Fibroblast of mammary gland (primary cell): ENCODE measurements at places on chromosomes 5 and 9.

DNA sequence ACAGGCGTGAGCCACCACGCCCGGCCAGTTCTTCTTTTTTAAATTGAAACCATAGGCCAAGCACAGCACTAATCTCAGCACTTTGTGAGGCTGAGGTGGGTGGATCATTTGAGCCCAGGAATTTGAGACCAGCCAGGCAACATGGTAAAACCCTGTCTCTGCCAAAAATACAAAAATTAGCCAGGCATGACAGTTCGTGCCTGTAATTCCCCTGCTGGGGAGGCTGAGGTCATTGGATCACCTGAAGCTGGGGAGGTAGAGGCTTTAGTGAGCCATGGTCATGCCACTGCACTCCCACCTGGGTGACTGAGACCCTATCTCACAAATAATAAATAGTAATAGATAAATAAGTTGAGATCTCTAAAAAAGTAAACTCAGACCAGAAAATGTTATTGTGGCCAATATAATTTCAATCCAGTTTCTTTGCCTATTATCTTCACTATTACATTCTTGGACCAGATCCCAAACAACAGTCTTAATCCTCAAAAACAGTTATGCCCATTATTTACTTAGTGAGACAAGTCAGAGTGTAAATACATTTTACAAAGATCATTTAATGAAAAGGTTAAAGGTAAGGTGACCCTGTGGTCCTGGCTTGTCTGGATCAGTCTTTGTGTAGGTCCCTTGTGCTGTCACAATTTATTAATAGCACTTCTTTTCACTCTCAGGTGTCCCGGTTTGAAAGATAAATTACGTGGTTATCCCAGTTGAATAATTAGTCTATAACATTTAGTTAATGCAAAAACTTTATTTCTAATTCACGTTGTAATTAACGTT is 53.6 kb downstream of the RAB24 start:
- no peak for DNase-seq

- peak; percentile 6 for DNase-seq
These were observed 152.9 kb downstream of the NIPBL start for GRCh38 chr5:37029436-37029835.

DNA sequence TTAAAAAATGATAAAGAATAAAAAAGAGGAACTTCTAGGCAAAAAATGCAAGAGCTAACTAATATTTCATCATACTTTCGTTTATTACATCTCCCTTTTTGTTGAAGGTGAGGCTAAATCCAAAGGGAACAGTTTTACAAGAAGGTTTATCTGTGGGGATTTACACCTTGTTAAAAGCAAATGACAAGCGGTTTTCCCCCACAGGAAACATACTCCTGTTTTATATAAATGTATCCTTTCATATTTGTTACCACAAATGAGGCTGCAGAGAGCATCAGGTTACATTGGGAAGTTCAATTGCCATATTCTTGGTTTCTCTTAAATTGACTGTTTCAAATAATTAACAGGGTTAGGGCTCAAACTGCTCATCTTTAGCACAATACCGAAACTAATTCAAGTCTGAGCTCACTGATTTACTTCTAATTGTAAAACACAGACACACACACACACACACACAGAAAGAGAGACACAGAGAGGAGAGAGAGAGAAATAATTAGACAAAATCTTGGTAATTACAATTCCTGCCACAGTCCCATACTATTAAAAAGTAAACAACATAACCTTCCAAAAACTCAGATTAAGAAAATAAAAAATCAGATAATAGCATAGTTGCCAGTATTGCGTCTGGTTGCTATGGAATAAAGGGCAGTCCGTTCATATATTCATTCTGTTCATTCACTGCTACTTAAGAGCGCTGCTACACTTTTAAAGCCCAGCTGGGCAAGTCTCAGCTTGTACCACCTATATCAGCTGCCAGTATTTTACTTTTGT is 17.1 kb downstream of the RFX3 start:
- DNase-seq, result peak; percentile 5

- DNase-seq, result peak; percentile 77
These were observed 26.5 kb downstream of the OXCT1 start for GRCh38 chr5:41843456-41844370.

DNA sequence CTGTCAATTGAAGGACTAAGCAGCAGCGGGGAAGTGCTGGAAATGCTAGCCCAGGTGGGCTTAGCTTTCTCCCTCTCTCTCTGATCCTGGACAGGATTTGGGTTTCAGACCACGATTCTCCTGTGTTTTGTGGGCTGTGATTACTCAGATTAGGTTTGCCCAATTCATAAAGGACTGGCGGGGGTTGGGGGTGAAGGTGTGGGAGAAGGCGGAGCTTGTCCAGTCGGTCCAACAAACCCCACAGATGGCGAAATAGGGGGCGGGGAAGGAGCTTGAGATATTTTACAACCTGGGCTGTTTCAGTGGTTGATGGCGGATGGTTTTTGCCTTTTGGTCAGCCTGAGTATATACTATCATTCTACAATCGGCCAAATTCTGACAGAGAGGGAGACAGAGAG is 35.2 kb downstream of the PCDHAC2 start:
- no peak for DNase-seq

- no peak for DNase-seq
These were observed 157.0 kb upstream of the PPP1R2B start for GRCh38 chr5:156693113-156693512.

DNA sequence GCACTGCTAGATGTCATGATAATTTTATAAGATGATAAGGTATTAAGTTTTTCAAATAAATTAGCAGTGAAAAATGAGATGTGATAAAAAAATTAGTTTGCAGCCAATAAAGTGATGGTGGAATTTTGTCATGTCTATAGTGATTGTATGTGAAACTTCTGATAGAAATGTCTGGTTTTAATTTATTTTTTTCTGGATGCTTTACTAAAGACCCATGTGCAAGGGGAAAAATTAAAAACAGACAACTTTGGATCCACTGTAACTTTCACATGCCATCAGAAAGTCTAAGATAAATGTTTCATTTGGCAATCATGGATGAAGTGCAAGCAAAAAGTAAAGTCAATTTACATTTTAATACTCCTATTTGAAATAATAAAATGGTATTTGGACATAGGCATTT is 4.4 kb upstream of the NDUFS4 start:
- no peak for DNase-seq

DNA sequence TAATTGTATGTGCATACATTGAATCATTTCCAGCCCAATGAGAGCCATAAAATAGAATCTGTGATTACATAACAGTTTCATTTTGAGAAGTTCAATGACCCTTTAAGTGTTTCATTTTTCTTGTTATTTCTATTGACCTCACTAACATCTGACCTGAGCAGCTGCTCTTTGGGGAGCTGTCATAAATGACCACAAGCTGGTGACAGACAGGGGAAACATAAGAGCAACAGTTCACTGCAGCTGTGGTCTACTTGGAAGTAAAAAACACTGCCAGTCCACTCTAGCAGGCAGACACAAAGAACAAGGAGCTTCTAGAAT is 265.4 kb downstream of the DTWD2 start:
- DNase-seq, result no peak

- DNase-seq, result no peak
These were observed 11.9 kb upstream of the AQP7 start for GRCh38 chr9:33414268-33414667.

GRCh38 chr9:86854898-86855523 is 92.3 kb downstream of the GAS1 start:
- peak; percentile 96 for DNase-seq

DNA sequence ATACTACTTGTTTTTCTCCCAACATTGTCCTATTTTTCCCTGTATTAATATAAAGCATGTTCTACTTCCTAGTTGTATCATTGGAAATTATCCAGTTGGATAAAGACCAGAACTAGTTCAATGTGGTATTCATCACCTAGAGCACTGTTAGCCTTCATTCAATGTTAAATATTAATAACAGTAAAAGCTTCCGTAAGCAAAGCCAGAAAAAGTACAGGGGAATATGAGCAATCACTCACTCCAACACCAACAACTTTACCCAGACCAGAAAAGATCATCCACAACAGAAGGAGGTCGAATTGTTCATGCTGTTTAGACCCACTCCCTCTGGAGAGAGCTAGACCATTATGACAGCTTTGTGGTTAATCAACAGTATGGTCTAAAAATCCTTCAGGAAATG is 728.4 kb downstream of the MAT2B start:
- DNase-seq, result peak; percentile 43

DNA sequence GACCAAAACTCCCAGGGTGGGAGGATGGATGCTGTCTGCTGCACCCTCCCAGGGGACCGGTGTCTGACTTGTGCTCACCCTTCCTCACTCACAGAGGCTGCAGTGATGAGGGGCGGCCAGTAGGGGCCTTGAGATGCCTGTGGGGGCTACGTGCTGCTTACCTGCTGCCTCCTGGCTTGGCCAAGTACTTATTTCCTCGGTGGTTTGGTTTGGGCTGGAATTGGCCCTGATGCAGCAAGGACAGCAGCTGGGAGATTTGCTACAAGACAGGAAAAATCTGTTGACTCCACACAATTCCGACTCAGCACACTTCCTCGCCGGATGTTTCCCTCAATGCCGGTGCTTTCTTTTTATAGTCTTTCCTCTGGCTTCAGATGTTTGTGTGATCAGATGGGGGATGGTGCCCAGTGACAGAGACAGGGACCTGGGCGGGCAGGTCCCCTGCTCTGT is 6.6 kb downstream of the PCDH12 start:
- DNase-seq, result no peak

- DNase-seq, result no peak
These were observed 74.9 kb downstream of the SLC44A1 start for GRCh38 chr9:105319202-105319813.

DNA sequence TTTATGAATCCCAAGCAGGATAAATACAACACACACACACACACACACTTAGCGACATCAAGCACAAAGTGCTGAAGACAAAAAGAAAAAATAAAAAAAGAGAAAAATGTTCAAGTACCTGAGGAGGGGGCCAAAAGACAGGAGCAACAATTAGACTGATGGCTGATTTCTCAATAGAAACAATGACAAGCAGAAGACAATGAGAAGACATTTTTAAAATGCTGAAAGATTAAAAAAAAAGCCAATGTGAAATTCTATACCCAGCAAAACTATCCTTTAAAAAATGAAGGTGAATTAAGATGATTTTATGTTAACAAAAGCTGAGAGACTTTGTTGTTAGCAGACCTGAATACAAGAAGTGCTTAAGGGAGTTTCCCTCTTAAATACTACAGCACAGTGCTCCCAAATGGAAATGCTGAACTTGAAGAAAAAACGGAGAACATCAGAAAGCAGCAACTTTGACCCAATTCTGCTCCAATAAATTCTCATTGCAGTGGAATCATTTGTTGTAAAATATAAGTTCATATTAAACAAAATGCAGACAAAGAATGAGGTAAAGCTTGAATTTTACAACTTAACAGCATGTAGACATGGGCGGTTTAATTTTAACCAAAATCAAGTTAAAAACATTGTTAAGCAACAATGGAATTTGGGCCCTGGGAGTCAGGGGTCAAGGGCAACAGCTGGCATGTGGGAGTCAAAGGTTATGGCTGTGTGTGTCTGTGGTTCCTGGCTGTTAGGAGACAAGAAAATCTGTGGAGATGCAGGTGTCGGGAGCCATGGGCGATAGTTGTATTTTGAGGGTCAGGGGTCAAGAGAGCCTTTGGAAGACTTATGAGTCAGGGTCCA is 776 bp upstream of the RANBP17 start:
- no peak for DNase-seq

DNA sequence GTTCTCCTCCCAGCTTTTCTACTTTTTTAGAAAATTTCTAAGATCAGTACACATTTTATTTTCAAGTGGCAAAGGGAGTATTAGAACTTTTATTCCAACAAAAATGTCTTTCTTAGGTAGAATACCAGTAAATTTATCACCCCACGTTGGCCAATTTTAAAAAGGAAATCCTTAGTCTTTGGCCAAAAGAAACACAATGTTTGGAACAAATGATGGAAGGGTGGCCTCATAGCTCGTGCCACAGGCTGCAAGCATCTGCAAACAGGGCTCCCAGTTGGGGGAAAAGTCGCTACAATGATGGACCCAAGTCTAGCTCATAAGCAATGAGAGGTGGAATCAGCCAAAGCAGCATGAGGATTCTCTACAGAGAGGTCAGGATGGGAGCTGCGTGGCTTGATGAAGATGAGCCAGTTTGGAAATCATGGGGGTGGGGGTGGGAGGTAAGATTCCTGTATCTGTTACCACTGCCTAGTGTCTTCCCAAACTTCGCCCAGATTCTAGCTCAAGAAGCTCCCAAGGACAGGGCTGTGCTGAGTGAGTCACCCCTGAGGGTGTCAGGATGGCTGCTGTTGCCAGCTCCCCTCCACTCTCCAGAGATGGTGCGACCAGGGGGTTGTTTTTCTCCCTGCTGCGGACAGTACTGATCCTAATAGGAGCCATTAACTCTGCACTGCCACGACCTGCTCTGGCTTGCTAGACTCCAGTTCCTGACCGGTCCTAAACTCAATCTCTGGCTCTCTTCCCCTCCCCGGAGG is 75.6 kb downstream of the DCP2 start:
- DNase-seq, result peak; percentile 77

DNA sequence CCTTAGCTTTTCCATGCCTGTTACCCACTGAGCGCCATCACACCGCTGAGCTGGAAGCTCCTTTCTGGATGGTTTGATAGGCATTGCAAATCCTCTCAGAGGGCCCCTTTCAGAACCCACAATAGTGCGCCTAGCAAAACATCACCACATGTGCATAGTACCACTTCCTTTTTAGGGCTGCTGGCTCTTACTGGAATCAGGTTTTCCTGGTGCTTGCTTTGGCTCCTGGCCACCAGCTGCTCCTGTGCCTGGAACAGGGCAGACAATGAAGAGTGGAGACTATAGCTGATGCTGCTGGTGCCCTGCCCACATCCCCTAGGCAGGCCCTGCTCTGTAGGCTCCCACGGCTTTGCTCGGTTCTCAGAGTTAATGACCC is 163.6 kb upstream of the SEMA6A start:
- DNase-seq, result no peak

GRCh38 chr9:29289365-29289764 is 1716.1 kb upstream of the C9orf72 start:
- DNase-seq, result no peak

- peak; percentile 6 for DNase-seq
These were observed 16.8 kb downstream of the CTXN3 start for GRCh38 chr5:127665641-127666040.

DNA sequence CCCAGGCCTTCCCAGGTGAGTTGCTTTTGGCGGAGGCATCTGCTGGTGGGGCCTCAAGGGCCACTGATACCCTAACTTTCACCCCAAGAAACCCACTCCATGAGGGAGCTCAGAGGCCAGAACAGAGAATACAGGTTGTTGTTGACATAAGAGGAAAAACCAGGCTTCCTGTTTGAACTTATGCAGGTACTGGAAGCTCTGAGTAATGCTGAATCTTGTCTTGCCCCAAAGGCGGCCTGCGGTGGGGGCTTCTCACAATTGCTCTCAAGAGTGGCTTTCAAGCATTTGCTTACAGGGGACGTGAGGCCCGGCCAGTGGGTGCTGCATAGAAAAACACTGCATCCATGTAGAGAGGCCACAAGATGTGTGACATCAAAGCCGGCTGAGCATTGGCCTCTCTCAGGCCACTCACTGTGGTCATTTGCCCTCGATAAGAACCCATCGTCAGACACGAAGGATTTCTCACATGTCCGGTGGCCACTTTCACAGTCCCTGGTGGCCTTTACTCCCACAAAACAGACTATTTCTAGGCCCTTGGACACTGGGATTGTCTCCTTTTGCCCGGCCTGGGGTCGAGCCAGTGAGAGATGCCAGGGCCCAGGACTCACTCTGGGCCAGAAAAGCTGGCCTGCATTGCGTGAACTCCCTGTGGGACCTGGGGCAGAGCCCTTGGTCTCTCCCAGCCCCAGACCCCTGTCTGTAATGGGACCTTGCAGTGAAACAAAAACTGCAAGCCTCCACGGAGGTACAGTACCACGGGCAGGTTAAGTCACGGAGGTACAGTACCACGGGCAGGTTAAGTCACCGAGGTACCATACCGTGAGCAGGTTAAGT is 34.5 kb upstream of the TCF7 start:
- DNase-seq, result no peak

- DNase-seq, result no peak
These were observed 8.2 kb upstream of the PARP8 start for GRCh38 chr5:50658246-50658645.
